ENCODE measurements at places on chromosomes 1 and 21.

GRCh38 chr1:185495007-185495406 is 178.0 kb upstream of the IVNS1ABP start:
- DNase-seq, result no peak

DNA sequence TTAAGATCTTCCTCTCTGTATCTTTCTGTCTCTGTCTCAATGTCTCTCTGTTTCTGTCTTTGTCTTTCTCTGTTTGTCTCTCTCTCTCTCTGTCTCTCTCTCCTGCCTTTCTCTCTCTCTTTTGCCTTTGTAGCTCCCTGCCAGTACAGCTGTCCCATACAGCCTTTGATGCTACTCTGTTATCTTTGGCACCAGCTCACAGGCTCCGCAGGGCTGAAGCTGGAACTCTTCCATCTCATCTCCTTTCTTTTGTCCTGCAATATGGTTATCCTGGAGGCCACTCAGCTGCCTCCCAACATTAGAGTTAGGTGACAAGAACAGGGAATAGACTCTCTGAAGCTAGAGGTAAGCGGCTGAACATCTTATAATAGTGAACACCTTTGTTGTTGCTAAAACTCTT is 354.3 kb upstream of the NEGR1 start:
- no peak for DNase-seq

DNA sequence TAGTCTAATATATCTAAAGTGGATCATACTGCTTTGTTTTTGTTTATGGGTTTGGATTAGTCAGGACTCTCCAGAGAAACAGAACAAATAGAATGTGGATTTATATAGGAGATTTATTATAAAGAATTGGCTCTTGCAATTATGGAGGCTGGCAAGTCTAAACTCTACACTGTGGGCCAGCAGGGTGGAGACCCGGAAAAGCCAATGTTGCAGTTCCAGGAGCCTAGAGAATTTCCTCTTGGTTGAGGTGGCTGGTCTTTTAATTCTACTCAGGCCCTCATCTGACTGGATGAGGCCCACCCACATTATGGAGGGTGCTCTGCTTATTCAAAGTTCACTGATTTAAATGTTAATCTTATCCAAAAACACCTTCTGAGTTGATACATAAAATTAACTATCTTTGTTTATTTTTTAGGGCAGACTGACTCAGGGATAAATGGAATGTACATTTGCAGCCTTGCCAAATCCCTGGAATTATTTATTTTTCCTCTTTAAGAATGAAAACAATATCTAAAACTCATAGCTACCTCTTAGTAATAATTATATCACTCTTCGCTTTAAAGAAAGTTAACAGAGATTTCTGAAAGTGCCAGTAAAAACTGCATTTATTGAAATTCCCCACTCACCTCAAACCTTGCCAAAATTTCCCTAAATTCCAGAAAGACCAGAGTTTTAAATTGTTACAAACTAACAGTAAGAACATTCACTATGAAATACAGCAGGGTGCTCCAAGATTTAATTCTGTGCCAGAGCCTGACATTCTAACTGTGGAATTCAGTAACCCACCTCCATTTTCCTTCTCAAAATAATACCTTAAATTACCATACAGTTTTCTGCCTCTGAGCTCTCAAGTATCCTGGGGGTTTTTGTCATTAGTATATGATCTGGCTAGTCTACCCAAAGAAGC is 36.6 kb upstream of the SSX2IP start:
- no peak for DNase-seq

- DNase-seq, result no peak
Observed at GRCh38 chr1:172609528-172609927, 49.4 kb upstream of the FASLG start.

DNA sequence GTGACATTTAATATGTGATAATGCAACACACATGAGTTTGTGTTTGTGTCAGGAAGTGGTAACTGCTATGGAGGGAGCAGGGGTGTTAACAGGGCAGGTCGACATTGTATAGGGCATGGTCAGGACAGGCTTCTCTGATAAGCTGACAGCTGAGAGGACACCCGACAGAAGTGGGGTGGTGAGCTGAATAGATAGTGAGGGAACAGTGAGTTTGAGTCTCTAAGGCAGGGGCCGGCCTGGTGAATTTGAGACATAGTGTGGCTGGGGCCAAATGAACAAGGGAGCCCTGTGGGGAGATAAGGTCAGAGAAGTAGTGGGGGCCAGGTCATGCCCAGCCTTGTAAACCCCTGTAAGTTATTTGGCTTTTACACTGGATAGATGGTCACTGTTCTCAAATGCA is 217.4 kb upstream of the KIAA0040 start:
- no peak for DNase-seq

- DNase-seq, result no peak
Observed at GRCh38 chr1:205077158-205077933, 6.9 kb downstream of the TMEM81 start.

DNA sequence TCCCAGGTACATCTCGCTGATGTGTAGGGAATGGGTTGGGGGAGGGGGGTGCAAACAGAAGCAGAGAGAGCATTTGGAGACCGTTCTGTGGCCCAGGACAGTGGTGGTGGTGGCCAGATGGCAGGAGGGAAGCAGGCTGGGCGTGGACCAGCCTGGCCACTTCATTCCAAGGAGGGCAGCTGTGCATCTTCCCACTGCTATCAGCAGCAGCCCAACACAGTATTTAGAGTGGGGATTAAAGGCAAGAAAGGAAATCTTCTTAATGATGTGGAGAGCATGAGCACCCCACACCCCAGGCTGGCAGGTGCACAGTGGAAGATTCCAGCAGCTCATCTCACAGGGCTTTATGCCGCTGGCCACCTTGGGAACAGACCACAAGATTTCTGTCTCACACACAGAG is 198.7 kb downstream of the NPHP4 start:
- no peak for DNase-seq

DNA sequence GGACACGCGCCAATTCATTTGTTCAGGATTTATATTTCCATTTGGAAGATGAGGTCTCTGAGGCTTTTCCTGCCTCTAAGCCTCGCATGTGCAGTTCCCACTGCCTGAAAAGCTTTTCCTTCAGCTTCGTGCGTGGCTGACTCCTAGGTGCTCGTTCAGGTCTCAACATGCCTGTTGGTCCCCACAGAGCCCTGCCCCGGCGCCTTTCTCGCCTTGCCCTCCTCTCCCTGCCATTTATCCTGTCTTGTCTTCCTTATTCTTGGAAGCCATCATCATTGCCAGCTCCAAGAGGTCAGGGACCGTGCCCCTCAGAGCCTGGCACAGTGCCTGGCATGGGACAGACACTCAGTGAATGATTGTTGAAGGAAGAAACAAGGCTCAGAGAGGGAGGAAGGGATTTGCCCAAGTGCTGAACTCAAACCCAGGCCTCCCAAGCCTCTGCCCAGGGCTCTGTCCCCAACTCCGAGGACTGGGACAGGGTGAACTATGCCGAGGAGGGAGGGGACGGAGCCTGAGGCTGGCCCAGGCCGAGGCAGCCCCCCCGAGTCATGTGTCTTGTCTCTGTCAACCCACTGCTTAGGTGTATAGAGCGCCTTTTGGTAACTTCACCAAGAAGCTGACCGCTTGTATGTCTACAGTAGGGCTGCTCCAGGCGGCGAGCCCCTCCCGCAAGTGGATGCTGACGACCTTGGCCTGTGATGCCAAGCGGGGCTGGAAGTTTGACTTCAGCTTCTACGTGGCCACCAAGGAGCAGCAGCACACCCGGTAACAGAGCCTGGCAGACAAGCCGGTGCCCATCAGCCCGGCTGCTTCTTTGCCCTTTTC is 47.3 kb downstream of the DISP3 start:
- no peak for DNase-seq

DNA sequence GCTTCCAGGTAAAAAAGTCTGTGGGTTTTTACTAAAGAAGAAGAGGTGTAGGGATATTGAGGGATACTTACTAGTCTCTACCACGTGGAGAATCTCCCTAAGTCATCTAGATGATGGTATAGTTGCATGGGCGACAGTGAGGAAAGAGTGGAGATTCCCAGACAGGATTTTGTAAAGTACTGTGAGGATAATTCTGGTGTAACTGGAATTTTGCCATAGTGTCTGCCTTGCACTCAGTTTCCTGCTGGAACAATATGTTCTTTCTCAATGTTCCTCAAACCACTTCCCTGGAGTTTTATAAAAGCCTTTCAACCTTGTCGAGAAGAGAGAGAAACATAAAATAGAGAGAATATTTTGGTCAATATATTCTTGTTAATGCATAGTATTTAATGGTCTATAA is 95.1 kb upstream of the WLS start:
- no peak for DNase-seq

GRCh38 chr1:202805886-202806844 is 2.1 kb downstream of the KDM5B start:
- DNase-seq, result no peak

DNA sequence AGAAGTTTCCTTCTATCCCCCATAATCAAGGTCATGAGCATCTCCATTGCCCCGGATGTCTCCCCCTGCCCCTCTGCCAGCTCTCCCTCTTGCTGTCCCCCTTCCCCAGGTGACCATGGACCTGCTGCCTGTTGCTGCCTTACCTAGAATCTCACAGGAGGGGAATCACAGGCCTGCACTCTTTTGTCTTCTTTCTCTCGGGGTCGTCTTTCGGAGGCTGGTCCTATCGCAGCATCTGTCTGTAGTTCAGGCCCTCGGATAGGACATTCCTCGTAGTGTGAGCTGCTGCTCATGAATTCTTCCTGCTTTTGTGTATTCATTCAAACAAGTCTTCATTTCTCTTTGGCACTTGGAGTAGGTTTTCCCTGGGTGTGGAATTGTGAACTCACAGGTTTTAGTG is 39.9 kb upstream of the ACTRT2 start:
- no peak for DNase-seq

DNA sequence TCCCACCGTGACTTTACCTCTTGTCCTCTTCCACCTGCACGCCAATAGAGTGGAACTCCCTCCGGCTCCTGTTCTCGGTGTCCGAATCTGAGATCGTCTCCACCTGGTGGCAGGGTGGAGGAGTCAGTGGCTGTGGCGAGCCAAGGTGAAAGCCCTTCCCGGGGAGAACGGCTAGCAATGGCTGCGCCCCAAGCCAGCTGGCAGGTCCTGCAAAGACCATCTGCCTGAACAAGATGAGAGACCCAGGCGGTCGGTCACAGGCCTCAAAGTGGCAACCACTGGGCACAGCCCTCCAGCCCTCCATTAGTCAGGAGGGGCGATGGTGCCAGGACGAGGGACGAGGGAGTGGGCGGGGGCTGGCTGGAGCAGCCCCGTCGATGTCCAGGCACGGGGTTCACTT is 25.4 kb upstream of the SMIM12 start:
- DNase-seq, result no peak

GRCh38 chr1:66553846-66554245 is 19.9 kb downstream of the SGIP1 start:
- no peak for DNase-seq
